ENCODE measurements at places on chromosomes 11 and 22.

DNA sequence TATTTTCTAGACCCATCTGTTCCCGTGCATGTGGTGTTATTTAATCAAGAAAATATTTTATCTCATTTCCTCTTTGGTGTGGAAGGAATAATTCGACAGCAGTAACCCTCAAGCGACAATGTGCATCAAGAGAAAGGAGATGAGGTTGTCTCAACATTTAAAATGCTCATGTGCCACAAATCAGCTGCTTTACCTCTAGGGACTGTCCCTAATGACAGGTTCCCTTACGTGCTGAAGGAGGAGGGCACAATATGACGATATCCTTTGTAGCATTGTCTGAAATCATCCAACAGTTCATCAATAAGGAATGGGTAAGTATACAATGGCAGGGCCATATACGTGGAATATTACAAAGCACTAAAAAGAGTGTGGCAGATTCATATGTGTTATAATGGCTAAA is 7.0 kb upstream of the SYN3 start:
- no peak for DNase-seq

- no peak for DNase-seq
These were observed 262.2 kb upstream of the UBASH3B start for GRCh38 chr11:122393209-122393860.

- DNase-seq = no peak
These were observed 11.0 kb downstream of the XRRA1 start for GRCh38 chr11:74937696-74938475.

GRCh38 chr22:45963821-45964220 is 13.1 kb downstream of the WNT7B start:
- no peak for DNase-seq

DNA sequence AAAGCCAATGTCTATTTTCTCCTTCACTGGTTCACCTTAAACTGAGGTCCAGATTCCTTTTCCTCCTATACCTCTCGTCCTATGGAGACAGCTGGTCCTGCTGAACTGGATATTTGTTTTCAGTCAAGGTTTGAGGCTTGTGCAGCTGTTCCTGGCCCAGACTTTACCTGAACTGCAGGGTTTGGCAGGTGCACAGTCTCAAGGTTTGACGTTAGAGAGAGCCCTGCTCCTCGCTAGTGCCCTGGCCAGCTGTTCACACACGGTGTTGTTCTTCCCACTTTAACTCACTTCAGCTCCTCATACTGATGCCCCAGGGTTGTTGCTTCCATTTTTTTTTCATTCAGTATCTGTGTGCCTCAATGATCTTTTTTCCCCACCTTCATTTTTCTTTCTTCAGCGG is 74.0 kb upstream of the TTC12 start:
- no peak for DNase-seq

DNA sequence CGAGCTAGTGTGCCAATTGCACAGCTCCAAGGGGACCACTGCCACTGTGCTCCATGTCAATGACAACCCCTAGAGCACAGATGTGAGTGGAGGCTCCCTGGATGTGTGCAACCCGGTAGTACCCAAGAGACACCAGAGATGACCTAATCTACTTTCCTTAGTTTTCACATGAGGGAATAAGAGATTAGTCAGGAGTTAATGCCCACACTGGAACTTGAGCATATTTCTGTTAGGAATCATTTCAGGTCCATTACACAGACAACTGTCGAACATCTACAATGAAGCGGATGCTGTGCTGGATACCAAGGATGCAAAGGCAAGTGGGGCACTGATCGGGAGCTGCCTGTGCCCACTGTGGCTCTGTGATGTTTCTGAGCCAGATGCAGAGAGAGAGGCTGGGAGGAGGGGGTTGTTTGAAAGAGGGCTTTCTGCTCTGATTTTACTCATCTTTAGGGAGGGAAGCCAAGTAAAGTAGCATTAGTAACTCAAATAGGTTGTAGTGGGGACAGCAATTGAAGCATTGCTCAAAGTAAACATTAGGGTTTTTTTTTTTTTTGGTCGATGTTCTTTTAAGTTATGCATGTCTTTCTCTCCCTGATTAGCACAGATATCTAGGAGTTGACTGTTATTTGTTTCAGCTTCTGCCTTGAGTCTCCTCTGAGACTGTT is 82.5 kb upstream of the SORL1-AS1 start:
- no peak for DNase-seq

DNA sequence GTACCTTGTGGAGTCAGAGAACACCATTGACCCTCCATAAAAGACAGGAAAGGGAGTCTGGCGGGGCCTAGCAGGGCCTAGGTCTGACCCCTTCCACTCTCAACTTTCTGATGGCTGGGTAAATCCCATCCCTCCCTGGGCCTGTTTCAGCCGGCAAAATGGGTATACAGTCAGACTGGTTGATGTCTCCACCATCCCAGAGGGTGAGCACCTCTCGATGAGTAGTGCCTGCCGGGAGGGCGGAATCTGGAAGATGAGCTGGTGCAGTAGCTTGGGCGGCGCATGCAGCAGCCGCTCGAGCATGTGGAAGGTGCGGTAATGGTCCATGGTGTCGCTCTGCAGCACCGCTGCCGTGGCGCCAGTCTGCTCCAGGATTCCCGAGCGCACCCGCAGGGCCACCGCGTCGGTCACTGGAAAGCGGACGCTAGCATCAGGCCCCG is 528 bp downstream of the FIBP start:
- no peak for DNase-seq

DNA sequence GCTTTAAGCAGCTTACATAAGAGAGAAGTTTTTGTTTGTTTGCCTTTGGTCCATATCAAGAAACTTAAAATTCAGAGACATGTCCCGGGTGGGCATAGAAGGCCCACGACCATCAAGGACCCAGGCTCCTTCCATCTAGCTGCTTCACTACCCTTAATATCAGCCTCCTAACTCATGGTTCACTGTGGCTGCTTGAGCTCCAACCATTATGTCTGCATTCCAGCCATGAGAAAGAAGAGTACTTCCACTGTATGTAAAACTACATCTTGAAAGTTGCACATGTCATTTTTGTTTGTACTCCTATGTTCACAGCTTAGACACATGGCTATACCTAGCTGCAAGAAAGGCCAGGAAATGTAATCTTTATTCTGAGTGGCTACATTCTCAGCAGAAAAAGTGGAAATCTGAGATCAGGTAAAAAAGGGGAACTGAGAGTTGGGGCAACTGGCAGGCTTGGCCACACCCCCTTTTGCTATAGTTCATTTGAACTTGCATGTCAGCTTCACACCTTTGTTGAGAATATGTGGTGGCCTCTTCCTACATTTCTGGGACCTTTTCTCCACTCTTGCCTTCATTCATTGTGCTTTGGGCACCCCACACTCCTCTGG is 81.3 kb upstream of the TP53I11 start:
- no peak for DNase-seq

GRCh38 chr22:27492566-27493201 is 308.9 kb downstream of the MN1 start:
- DNase-seq = no peak

DNA sequence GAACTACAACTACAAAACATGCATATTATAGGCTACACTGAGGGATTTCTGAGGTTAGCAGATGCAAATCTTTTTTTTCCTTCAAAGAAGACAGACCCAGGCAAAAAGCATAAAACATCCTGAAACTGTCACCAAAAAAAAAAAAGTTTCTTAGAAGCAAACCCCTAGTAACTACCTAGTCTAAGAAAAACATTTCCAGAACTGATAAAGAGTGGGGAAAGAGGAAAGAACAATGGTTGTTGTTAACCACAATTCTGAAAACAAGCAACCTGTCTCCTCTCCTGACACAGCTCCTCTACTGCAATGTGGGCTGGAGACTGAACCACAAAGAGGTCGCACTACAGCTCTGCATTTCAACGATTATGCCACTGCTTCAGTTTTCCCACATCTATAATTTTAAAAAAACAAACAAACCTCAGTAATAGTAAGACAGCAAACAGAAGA is 15.0 kb downstream of the DENND5A start:
- no peak for DNase-seq

GRCh38 chr22:17552737-17553136 is 10.6 kb upstream of the SLC25A18 start:
- DNase-seq = no peak

DNA sequence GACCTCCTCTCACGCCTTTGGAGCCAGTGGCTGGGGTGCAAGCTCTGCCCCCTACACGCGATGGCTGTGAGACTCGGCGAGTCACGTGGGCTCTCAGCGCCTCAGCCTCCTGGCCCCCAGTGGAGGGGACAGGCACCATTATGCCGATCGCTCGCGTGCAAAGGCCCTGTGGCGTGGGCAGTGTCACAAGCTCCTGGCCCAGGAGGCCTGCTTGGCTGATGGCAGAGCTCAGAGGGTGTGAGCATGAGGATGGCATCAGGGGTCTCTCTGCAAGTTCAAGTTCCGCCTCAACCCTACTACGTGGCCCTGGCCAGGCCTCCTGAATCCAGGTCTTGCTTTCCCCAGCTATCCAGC is 90.8 kb upstream of the KCNQ1OT1 start:
- DNase-seq = no peak

- no peak for DNase-seq
These were observed 32.9 kb upstream of the APOL5 start for GRCh38 chr22:35684732-35685131.

GRCh38 chr11:59201353-59201752 is 11.4 kb downstream of the MPEG1 start:
- DNase-seq = no peak

- no peak for DNase-seq
These were observed 108.8 kb upstream of the CD44 start for GRCh38 chr11:35029979-35030682.

GRCh38 chr22:41382098-41382578 is 396 bp downstream of the TEF start:
- no peak for DNase-seq

GRCh38 chr22:30628491-30628890 is 7.1 kb upstream of the SLC35E4 start:
- DNase-seq = no peak

- DNase-seq = no peak
These were observed 12.0 kb upstream of the UBQLNL start for GRCh38 chr11:5528495-5528894.

DNA sequence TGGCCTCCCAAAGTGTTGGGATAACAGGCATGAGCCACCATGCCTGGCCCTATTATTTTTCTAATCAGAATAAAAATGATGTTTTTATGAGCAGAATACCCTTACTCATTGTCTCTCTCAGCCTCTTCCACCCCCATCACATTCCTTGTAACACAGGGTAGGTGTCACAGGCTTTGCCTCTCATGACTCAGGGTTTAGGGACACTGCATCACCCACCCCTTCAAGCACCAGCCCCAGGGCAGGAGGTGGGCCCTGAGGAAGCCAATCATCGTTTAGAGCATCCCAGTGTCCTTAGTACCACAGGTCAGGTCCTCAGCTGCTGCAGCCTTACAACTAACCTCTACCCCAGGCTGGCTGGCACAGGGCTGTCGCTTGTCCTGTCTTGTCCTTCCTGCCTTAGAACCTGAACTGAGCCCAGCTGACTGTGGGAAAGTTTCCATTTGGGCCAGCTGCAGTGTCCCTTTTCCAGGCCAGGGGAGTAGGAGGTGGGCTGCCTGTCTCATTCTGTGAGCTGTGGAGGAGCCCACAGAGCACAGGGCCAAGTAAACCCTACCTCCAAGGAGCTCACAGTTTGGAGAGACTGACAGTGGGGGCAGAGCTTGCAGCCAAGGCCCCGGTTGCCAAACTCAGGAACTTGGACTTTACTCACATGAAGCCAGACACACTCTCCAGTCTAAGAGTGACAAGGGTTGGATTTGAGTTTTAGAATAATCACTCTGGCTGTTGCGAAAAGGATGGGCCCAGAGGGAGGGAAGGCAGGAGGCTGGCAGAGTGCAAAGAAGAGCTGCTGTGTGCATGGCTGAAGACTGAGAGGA is 19.5 kb upstream of the UVRAG start:
- DNase-seq = no peak

GRCh38 chr22:37487571-37487970 is 1.4 kb upstream of the MFNG start:
- DNase-seq = no peak

- DNase-seq = no peak
These were observed 55.9 kb downstream of the RTN4R start for GRCh38 chr22:20211997-20212753.
